NCI-H1417 treated with DMSO at 0.1 percent for 48 hours (cell line): ENCODE measurements at places on chromosomes 11 and 22.

DNA sequence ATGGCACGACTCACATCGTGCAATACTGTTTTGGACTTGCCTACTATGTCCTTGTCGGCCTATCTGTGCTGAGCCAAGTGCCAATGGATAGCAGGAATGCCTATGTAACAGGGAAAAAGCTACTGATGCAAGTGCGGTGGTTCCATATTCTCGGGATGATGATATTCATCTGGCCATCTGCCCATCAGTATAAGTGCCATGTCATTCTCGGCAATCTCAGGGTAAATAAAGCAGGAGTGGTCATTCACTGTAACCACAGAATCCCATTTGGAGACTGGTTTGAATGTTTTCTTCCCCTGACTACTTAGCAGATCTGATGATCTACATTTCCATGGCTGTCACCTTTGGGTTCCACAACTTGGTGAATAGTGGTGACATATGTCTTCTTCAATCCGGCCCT, 20.1 kb downstream of the OOSP3 start:
- DNase-seq: no peak

DNA sequence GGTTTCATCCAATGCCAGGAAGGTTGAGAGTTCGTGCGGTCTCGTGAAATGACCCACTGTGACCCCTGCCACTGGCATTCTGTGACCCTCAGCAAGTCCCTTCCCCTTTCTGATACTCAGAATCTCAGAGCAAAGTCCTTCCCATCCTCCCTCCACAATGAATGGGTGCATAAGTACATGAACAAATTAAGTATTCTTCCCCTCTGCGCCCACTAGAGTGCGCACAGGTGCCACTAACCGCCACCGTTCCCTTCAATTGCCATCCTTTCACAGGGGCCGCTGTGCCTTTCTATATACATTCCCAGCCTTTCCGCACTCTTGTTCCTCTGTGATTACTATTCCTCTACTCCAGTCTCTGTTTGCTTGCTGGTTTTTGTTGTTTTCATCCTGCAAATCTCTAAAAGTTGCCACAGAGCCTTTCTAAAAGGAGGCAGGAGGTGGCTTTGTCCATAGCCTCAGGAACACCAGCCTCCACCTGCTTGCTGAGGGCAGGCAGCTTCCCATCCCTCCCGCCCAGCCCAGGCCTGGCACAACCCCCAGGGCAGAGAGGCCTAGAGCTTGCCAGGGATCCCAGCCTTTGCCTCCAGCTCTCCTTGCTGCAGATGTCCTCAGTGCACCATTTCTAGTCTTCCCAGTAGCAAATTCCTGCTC, 6.7 kb upstream of the AP1B1 start:
- DNase-seq: peak; percentile 56

DNA sequence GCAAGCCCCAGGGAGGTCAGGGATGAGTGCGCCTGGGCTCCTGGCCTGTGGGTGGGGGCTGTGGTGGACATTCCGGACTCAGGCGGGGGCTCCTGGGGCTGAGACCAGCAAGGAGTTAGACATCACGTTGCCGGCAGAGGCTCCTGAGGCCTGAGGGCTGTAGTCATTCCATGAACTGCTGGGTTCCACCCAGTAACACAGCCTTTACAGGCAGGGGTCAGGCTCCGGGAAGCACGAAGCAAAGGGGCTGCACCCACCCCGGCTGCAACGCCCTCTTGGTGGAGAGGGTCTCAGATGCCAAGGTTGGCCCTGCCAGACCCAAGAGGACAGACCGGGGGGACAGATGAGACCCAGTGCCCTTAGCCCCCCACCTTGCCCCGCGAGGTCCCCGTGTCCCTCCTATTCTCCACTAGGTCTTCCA, 9.0 kb downstream of the TNNT3 start:
- no peak for DNase-seq

DNA sequence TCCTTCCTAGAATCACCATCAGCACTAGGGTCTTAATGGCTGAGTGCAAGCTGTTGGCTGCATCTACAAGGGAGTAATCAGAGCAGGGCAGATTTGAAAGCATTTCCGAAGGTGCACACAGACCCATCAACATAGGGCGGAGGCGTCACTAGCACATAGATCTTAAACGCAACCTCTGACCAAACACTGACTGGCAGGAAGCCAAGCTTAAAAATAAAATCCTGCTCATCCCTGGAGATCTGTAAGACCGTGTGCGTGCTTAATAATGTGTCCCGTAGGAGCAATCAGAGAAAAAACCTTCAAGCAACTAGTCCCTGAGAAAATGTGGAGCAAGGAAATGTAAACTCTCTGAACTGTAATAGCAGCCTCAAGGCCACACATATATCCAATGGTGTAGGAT, 470.5 kb downstream of the ETS1 start:
- DNase-seq: no peak

DNA sequence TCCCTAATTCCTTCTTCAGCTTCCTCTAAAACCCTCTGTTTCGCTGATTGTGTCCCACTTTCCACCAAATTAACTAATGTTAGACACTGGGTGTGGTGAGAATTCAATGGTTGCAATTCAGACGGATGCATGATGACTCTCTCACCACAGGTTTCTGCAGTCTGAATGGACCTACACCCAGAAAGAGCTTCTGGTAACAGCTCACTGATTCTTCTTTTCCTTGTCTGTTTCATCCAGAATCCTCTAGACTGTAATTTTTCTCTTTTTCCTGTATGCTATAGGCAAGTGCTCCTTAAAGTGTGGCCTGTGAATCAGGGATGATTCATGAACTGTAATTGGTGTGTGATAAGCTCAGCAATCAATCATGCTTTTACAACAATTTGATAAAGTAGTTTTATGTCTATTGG, 18.1 kb downstream of the MMP10 start:
- no peak for DNase-seq

DNA sequence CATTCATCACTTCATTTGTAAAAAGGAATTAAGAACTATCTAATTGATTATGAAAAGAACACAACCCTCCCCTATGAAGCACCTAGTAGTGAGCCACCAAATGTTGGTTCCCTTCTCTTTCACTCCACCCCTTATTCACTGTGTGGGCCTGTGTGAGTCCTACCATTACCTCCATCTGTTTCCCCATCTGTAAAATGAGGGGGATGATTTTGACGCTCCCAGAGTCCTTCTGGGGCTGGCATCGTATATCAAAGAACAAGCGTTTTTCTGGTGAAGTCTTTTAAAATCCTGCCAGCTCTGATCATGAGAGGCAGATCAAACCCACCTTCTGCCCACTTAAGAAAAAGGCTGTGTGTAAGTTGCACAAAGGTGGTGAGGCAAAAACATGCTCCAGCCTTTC, 96.6 kb upstream of the SEZ6L start:
- no peak for DNase-seq
